ENCODE measurements at places on chromosomes 1 and 21. TPM values are rescaled to one million over a fixed set of nuclear protein-coding genes. Genes with fewer than 3 reads are reported as not detected.

GRCh38 chr1:93715529-93716126 lies 34.0 kb upstream of the BCAR3 start:
- no peak for DNase-seq

DNA sequence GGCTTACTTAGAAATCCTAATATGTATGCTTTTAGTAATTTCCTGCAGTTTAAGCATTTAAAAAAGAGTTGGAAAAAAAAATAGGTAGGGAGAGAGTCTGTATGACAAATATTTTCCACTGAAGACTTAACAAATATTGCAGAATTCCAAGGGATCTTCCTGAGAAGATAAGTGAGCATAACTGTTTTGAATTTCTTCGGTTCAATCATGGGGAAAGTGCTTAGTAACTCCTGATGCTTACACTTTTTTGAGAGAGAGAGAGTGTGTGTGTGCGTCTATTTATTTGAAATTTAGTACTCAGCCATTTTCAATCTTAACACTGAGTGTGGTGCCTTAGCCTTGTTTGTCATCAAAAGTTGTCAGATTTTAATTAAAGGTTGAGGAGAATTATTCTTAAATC lies 18.5 kb downstream of the SON start:
- DNase-seq: no peak

- DNase-seq: no peak
Observed at GRCh38 chr1:43620956-43621355, 29.0 kb upstream of the KDM4A start.

DNA sequence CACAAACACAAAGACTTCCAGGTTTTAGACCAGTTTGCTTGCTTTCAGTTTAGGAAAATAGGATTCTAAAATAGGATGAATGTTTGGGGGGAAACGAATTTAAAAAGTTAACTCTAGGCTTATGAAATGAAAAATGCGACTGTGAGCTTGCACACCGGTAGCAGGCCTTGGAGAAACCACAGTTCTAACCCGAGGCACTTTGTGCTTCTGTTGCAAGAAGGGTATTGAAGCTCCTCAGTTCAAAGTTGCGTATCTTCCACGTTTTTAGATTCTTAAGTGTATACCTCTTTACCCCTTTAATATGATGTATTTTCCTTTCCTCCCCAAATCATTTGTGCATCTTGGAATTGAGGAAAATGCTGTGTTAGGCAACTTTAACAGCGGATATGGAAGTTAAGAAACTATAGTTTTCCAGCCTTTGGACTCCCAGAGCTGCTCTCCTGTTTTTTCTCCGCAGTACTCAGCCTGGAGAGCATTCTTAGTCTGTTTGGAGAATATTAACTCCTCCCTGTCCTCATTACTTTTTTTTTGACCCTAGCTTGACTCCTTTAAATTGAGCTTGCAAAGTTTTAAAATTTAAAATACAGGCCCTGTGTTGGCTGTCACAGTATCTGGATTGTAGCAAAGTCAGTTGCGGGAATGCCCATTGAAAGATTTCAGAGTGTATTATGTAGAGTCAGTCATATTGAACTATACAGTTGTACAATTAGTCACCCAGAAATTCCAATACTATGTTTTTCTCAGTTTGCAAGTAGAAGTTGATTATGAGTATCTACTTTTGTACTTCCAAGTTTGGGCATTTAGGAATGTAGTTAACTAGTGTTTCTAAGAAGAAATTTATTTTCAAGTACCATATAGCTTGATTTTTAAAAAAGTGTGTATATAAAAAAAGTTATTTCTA lies 2.6 kb downstream of the MRPS6 start:
- DNase-seq: no peak

Gene GUCA2B
- total RNA-seq: not detected

Gene NPHP4
- 4.7 TPM for total RNA-seq

Data from liver (tissue), 10 donors.